Trophoblast cell (in vitro differentiated cells and primary cell): ENCODE measurements at places on chromosomes 5 and 9.

- DNase-seq: no peak
These were observed 33.2 kb downstream of the SPOCK1 start for GRCh38 chr5:137465930-137466329.

- no peak for DNase-seq
These were observed 375.2 kb upstream of the IRX2 start for GRCh38 chr5:3126639-3127038.

- no peak for DNase-seq
These were observed 8.4 kb upstream of the RXRA start for GRCh38 chr9:134317790-134318414.

DNA sequence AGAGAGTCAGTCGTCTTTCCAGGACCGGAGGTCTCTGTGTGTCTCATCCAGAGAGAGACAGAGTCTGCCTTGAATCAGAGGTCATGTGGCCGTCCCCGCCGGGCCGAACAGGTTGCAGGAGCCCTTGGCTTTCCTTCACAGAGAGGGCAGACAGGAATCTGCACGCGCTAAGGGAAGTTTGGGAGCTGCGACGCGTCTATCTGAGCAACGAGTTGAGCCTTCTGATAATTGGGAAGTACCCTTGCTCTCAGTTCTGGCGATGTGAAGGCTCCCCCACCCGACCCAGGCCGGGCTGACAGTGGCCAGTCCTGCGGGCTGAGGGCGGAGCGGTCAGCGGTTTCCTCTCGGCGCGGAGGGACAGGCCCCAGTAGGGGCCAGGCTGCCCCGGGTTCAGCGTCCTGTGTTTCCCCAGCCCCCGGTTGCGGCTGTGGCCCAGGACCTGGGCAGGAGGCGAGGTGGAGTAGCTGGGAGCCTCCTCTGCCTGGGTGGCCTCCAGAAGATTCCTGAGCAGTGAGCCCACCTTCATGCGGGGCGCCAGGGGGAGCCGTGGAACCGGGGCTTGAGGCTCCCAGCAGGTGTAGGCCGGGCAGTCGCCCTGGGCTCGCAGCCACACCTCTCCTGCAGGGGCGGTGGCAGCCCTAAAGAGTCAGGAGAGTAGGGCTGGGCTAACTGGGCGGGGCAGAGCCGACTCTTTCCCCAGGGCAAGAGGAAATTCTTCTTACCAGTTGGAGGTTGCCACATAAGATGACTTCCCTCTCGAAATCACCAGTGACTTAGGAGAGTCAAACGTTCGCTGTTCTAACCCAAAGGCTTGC, 13.9 kb downstream of the NR2F1 start:
- DNase-seq: peak; percentile 54

DNA sequence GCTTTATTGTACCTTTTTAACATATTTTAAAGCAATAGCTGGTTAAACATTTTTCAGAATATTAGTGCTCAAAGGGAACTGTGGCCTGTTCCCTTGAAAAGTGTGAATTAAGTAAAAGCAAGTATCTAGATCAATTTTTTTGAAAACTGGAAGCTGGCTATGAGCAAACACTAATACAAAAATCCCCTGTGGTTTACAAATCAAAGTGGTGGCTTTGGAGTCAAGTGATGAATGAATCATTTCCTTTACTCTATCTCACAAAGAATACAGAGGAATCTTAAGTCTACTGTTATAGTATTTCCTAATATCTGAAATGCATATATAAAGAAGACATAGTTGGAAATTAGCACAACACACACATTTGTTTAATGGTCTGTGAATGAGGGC, 212.4 kb upstream of the C9orf72 start:
- DNase-seq: no peak

GRCh38 chr5:150130493-150130922, 25.1 kb downstream of the PDGFRB start:
- no peak for DNase-seq

- peak; percentile 56 for DNase-seq
These were observed 10.2 kb downstream of the CMYA5 start for GRCh38 chr5:79699763-79700400.
